ENCODE measurements at places on chromosomes 4 and X.

GRCh38 chr4:128286474-128287058 is 1.0 kb downstream of the PGRMC2 start:
- peak; percentile 19 for DNase-seq

DNA sequence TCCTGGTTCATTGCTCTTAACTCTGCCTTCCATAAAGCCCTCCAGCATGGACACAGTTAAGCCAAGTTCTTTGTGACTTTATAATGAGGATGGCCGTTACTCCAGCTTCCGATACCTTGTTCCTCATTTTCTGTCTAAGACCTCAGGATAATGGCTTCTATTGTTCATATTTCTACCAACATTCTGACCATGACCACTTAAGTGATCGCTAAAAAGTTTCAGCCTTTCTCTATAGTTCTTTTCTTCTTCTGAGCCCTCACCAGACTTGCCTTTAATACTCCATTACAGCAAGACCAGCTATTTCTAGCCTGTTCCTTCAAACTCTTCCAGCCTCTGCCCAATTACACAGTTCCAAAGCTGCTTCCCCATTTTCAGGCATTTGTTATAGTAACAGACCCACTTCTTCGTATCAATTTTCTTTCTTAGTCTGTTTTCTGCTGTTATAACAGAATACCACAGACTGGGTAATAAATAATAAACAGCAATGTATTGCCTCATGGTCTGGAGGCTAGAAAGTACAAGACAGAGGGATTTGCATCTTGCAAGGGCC is 12.3 kb downstream of the RNF175 start:
- no peak for DNase-seq

DNA sequence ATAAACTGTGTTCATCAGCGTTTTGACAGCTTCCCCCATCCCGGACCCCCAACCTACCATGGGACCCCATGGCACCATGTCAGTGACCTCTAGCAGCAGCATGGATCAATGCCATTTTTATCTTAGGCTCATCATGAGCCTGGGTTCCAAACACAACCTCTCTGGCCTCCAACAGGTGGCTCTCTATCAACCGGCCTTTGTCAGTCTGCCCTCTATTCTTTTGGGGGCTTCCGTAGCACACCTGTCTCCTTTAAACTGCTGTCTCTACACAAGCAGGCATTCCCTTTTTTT is 721 bp upstream of the TMEM150C start:
- no peak for DNase-seq

DNA sequence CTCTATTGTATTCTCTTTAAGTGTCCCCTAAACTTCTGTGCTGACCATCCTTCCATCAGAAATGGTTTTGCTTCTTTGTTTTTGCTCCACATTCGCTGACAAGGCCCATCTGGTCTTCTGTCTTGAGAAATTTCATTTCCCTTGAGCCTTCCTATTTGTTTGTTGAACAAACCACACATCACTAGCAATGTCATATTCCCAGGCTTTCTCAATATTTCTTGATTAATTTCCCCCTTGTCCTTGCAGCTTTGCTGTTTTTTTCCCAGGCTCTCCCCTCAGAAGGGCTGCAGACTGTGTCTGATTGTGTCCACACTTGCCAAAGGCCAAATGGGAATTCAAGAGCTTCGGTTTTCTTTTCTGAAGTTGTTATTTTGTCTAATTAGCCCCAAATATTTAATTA is 158.9 kb downstream of the MID1IP1 start:
- DNase-seq = peak; percentile 36

DNA sequence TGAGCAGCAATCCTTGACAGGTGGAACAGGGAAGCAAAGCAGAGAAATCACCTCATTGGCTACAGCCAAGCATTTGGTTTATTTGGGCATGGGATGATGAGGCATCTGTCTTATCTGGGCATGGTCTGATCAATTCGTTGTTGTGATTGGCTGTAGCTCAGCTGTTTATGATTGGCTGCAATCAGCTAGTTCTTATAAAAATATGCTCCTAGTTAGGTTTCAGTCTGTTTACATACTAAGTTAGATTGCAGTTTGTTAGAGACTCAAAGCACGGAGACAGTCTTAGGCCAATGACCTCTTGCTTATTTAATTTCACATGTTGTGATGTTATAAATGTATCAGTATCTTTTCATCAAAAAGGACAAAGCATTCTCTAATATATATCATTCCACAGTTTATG is 312.0 kb downstream of the PDGFC start:
- no peak for DNase-seq

DNA sequence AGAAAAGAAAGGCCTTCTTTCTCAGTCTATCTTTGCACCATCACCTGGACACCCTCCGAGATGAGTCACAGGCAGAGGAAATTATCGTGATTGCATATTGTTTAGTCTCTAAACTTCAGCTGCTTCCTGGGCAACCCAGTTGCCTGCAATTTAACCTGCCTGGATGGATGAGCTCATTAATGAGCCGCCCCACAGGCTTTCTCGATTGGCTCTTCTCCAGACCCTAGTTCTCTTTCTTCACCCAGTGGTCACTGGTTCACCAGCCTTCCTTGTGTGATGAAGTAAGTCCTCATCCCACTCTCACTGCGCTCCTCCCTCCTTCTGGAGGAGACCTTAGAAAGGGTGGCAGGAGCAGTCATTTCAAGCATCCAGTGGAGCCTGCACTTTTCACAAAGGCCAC is 94.4 kb downstream of the SOWAHB start:
- peak; percentile 56 for DNase-seq

DNA sequence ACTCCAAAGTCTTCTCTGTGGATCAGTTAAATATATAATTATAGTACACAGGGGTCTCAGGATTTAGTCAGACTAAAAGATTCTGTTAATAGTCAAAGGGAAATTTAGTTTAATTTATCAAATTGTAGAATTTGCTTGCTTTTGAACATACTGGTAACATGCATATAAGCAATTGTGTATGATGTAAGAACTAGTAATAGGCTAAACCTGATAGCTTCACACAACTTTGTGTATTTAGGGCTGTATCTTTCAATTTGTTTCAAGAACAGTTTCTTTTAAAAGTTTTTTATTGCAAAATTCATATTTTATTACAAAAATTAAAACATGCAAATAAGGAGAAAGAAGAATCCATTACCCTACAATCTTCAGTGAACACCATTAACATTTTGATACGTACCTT is 99.5 kb downstream of the CPE start:
- DNase-seq = no peak

- DNase-seq = peak; percentile 78
Measured at GRCh38 chr4:27861802-27862201, 1001.2 kb downstream of the STIM2 start.

- no peak for DNase-seq
Measured at GRCh38 chrX:153304988-153305736, 16.4 kb downstream of the PNMA6F start.

- no peak for DNase-seq
Measured at GRCh38 chr4:55600640-55601039, 8.6 kb upstream of the PDCL2 start.

GRCh38 chrX:21870494-21870893 is 14.7 kb downstream of the YY2 start:
- DNase-seq = peak; percentile 17

GRCh38 chrX:78650906-78651437 is 8.2 kb downstream of the RTL3 start:
- no peak for DNase-seq

GRCh38 chr4:123102897-123103471 is 180.6 kb upstream of the NUDT6 start:
- peak; percentile 55 for DNase-seq

DNA sequence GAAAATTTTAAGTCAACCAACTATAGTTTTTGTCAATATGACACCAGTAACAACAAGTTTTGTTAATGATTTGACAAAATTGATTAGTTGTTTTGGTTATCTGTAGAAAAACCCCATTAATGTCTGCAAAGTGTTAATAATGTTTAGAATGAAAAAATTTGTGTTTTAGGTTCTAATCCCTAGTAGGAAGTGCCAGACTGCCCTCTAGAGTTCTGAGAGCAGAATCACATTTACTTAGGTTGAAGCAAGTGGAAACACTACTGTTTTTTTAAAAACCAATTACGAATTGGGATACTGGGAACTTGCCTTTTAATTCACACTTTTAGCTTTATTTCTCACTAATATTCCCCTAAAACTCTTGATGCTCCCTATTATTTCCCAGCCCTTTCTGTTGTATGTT is 101.1 kb upstream of the CYLC1 start:
- peak; percentile 1 for DNase-seq

GRCh38 chrX:10030570-10030969 is 63.4 kb downstream of the CLDN34 start:
- DNase-seq = no peak

DNA sequence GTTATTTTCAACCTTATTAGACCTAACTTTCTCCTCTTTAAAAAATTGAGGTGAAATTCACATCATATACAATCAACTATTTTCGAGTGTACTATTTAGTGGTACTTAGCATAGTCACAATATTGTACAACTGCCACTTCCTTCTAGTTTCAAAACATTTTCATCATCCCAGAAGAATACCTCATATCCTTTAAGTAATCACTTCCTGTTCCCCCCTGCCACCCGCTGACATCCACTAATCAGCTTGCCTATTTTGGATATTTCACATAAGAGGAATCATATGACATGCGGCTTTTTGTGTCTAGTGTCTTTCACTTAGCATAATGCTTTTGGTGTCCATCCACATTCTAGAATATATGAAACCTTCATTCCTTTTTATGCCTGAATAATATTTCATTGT is 10.0 kb upstream of the PPA2 start:
- DNase-seq = no peak

GRCh38 chrX:4185086-4185485 is 471.6 kb upstream of the PRKX start:
- no peak for DNase-seq

GRCh38 chr4:37268319-37268718 is 23.8 kb downstream of the NWD2 start:
- DNase-seq = no peak

DNA sequence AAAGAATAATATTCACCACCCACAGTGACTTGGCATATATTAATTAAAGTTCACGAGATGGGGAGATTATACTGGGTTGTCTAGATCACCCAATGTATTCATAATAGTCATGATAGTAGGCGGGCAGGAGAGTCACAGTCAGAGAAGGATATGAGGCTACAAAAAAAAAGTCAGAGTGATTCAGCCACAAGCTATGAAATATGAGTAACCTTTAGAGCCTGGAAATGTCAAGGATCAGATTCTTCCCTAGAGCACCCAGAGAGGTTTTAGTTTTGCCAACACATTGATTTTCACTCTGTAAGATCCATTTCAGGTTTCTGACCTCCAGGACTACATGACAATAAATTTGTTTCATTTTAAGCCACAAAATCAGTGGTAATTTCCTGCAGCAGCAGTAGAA is 501.9 kb downstream of the GABRG1 start:
- no peak for DNase-seq

DNA sequence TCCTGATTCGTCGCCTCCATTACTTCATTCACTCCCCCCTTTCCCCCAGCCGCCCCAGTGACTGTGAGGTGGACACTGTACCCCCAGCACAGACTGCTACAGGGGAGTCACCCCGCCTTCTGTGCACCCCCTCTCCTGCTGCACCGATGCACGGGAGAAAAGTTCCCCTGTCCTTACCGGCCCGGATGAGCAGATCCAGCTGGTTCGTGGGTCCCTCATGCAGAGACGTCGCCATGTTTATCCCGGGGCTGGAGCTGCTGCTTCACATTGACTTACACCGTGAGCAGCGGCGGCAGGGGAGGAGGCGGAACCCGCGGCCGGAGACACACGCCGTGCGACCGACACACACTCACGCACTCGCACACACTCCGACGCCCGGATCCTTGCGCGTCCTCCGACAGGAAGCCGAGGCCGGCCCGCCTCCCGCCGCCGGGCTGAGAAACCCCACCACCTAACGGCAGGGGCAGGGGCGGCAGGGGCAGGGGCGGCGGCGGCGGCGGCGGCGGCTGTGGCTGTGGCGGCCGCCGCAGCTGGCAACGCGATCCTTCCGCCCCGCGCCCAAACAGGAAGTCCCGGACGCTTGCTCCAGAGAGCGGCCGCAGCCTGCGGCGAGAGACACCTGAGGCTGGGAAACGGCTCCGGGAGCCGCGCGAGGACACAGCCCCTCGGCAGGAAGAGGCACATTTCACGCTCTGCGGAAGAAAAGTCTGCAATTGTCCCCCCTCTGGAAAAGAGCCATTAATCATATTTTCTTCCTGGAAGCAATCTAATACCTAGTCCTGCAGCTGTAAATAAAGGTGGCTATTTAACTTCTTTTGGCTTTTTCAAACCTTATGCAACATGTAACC is 68.6 kb downstream of the NOCT start:
- peak; percentile 94 for DNase-seq

DNA sequence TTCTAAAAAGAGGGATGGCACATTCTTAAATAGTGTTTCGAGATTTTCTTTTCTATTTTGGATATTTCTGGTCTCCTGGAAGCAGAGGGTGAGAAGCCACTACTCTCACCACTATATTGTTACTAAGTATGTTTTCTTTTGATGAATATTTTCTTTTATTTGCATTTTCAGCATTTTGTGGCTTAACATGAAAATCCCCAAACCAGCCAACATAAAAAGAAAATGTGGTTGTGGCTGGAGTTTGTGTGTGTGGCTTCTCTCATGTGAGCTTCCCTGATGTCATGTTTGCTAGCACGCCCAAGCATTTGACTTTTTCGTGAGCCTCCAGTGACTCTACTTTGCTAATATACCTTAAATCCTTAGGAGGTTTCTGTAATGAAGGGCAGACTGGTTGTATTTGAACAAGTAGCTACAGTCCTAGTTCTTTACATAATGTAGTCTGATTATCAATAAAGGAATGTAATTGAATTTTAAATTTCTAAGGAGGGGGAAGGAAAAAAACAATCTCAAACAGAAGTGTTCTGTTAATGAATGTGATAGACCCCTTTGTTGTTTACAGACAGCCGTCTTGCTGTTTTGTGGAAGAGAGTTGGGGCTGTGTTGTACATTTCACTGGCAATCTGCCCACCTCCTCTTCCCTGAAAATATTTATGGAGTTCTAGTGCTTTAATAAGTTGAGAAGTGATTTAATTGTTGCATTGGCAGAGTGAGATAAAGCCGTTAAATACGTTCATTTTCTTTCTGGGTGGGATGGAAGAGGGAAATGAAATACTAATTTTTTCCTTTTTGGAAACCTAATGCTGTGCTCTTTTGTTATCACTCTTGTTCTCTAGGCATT is 114.6 kb downstream of the ARHGAP10 start:
- no peak for DNase-seq

GRCh38 chr4:58247792-58248191 is 1137.6 kb upstream of the IGFBP7 start:
- DNase-seq = no peak

GRCh38 chrX:71612256-71612655 is 6.1 kb downstream of the CXCR3 start:
- no peak for DNase-seq

GRCh38 chr4:71677568-71677967 is 106.3 kb downstream of the GC start:
- no peak for DNase-seq

DNA sequence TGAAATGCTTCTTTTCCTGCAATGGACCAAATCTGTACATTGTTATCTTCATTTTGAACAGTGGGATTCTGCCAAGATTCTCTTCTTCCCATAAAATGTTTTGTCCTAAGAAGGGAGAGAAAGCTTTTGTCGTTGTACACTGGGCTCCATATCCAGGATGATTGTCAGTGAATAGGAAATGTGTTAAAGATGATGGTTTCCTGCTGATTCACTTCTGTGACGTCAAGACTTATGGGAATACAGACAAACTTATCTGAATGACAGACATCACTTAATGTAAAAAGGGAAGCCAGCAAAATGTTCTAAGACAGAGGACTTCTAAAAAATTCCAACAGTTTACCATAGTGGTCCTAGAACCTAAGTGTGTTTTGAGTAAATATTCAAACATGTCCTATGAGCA is 53.7 kb upstream of the HPF1 start:
- DNase-seq = no peak
